ENCODE measurements at places on chromosomes 3 and 15.

DNA sequence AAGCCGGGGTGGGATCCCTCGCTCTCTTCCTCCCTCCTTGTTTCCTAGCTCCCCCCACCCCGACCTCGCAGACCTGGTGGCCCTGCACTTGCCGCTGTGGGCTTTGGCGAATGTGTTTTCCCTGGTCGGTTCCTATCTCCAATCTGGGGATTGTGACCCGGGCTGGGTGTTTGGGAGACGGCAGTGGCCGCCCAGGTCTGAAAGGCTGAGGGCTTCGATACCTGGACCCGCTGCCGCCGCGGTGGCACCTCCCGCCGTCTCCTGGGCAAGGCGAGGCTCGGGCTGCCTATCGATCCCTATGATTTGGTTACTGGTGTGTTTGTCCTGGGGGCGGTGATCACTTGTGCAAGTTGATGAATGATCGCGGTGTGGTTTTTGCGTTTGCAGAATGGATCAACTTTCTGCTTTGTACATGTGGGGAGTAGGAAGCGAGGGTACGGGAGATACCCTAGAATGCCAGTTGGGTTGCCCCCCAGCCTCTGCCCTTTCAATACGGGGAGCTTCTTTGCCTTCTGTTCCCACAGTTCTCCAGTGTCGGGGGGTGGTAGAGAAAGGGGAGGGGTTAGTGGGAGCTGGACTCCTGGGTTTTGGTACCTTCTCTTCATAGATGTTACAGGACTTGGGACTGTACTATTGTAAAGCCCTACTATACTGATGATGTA, 3.0 kb downstream of the BBX start:
- DNase-seq: peak; percentile 3

- DNase-seq: peak; percentile 45
These were observed 455.9 kb upstream of the NR2F2 start for GRCh38 chr15:95874637-95875036.

GRCh38 chr3:162799910-162800309, 1303.3 kb downstream of the OTOL1 start:
- DNase-seq: peak; percentile 6

- no peak for DNase-seq
These were observed 203.8 kb downstream of the EPHB1 start for GRCh38 chr3:134998855-134999254.

GRCh38 chr3:116899253-116899652, 189.7 kb downstream of the TUSC7 start:
- no peak for DNase-seq

- DNase-seq: peak; percentile 10
These were observed at the start of gene SCN5A for GRCh38 chr3:38649500-38650247. SCN5A (minus strand) TSS chr3:38649687; CDS start chr3:38633307, 16,380 bp downstream.

DNA sequence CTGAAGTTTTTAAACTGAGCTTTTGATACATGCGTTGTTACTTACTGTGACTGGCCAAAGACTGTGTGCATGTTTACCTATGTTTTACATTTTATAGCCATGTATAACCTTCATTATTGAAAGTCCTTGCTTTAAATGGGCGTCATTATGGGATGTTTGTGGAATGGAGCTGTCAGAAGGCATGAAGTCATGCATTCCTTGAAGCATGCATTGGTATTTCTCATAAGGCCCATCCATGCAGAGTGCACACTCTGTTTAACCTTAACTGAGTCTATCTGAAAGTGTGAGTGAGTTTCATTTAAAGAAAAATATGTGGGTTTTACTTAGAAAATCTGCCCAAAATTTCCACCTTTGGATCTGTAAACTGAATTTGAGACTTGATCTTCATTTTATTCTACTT, 51.1 kb downstream of the PSMD6 start:
- DNase-seq: peak; percentile 79

DNA sequence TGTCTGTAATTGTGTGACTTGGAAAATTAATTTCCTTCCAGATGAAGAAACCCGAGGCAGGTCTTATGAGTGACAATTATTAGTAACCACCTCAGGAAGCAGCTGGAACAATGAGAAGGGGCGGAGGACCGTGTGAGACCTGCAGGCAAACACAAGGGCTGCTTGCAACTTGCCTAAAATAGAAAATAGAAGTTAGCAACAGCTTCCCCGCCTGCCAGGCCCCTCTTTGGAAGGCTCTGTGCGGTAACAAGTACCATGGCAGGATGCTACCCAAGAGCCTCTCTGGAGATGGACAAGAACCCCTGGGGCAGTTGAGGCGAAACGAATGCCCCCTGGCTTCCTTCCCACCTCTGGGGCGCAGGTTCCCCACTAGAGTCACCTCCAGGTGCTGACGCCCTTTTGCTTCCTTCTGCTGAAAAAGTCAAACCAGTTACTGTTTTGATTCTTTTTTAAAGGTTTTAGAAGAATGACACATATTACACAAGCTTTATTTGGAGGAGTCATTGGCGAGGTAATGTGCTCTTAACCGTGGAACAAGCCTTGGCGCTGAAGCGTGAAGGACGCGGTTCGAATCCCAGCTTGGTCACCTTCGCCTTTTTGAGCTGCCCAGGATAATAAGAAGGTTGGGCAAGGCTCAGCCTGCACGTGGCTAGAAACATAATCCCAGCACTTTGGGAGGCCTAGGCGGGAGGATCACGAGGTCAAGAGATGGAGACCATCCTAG, 47.0 kb upstream of the SYNM start:
- no peak for DNase-seq

GRCh38 chr3:187954516-187954872, 199.5 kb upstream of the LPP start:
- no peak for DNase-seq

DNA sequence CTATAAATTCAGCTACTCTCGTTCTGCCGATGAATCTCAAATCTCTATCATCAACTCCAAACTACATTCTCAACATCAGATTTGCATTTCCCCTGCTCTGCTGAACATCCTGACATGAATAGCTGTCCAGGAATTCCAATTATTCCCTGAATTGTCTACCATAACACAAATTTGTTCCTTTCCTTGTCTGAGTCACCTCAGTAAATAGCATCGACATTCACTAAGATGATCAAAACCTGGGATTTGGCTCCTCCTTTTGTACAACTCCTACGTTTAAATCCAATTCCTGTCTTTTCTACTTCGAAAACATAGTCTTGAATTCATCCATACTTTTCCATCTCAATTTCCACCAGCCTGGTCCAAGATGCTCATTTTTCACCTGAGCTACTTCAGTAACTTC, 107.0 kb downstream of the GREM1 start:
- peak; percentile 55 for DNase-seq

DNA sequence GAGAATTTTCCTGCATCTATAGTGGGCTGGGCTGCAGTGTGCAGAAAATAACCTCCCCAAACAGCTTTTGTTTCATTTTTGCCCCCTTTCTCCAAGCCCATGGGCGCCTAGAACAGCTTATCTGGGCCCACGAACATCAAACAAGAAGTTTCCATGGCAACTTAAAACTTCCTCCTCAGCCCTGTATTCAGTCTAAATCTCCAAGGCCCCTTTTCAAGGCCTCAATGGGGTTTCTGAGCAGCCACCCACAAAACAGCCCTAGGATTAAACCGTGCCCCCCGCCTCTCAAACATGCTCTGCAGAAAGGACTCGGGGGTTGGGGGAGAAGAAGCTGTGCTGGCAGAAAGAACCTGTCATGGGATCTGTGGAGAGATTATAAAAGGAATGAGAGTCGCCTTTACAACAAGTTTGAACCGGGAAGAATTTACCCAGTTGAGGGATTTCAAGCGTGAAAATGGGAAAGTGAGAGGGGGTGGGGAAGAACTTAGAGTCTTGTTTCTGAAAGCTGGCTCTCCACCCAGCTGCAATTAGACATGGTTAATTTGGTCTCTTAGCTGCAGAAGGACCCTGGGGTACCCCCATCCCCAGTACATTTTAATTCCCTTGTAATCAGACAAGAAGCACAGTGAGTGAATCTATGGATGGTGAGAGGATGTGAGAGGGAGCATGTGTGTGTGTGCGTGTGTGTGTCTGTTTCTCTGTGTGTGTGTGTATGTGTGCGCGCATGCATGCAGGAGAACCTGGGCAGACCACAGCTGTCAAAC, 4.3 kb upstream of the FAM107A start:
- DNase-seq: no peak

DNA sequence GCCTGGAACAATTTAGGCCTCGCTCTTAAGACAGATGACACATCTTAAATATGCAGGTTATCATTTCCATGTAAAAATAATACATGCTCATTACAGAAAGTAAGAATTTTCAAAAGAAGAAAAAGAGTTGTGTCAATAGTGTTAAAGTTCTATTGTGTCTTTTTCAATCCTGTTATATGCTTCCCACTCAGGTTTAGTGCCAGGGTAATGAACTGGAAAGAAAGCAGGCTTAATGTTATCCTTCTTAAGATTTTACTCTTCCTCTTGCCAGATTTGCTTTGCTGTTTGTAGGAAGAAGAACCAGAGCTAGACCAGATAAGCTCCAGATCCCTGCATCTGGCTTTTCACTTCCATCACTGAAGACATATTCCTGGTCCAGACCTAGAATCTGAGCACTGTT, 128.6 kb downstream of the TPRG1 start:
- no peak for DNase-seq

DNA sequence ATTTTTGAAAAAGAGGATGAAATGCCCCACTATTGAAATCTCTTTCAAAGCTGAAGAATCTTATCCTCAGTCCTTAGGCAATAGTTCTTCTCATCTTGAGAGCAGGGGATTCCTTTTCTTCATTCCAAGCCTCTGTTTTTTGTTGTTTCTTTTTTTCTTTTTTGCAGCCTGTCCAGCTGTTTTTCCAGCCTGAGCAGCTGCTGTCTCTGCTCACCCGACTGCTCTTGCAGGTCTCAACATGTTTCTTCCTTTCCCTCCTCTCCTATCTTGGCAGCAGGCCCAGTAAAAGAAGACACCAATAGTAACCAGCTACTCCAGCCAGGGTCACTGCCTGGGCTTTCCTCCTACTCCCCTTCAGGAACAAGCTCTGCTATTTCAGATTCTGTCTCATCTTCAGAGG, 23.8 kb downstream of the MEX3B start:
- DNase-seq: peak; percentile 54

DNA sequence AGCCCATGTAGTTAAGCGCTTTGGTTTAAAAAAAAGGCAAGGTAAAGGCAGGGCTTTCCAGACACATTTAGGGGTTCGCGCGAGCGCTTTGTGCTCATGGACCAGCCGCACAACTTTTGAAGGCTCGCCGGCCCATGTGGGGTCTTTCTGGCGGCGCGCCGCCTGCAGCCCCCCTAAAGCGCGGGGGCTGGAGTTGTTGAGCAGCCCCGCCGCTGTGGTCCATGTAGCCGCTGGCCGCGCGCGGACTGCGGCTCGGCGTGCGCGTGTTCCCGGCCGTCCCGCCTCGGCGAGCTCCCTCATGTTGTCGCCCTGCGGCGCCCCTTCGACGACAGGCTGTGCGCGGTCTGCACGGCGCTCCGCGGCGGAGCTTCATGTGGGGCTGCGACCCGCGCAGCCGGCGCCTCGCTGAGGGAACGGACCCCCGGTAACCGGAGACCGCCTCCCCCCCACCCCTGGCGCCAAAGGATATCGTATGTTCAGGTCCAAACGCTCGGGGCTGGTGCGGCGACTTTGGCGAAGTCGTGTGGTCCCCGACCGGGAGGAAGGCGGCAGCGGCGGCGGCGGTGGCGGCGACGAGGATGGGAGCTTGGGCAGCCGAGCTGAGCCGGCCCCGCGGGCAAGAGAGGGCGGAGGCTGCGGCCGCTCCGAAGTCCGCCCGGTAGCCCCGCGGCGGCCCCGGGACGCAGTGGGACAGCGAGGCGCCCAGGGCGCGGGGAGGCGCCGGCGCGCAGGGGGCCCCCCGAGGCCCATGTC, 927 bp downstream of the SMAD6 start:
- DNase-seq: no peak

GRCh38 chr3:59606638-59607266, 556.9 kb upstream of the CFAP20DC start:
- DNase-seq: no peak

GRCh38 chr3:130490241-130490640, 26.7 kb upstream of the COL6A6 start:
- DNase-seq: no peak

GRCh38 chr3:195732940-195733339, 12.2 kb downstream of the MUC20 start:
- DNase-seq: no peak

DNA sequence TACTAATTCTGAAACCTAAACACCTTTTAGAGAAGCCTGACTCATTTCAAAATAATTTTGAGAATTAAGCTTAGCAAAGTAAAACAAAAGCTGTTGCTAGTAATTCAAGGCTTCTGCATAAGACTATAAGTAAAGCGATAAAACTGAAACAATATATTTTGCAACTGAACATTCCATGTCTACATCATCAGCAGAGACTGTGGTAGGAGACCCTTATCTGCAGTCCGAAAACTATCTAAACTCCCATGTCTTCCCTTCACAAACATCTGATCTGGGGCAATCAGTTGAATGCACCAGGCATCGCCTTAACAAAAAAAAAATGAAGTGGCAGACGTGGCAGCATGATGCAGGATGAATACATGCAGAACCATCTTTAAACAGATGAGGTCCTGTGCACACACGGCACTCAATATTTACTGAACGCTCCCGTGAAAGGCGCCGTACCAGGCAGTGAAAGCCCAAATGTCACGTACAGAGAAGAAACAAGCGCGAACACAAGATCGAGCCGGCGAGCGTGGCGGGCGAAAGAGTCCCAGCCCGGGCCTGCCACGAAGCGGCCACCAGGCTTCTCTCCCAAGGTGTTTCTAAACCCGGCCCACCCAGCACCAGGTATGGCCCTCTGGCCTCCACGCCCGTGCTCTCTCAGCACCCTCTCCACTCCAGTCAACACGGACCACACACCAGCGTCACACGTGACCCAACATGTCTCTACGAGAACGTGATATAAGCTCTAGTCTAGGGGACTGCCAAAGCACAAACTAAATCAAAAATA, 63.0 kb downstream of the CHSY1 start:
- DNase-seq: peak; percentile 98

- DNase-seq: peak; percentile 89
These were observed 144.0 kb downstream of the GREM1 start for GRCh38 chr15:32861761-32862160.

DNA sequence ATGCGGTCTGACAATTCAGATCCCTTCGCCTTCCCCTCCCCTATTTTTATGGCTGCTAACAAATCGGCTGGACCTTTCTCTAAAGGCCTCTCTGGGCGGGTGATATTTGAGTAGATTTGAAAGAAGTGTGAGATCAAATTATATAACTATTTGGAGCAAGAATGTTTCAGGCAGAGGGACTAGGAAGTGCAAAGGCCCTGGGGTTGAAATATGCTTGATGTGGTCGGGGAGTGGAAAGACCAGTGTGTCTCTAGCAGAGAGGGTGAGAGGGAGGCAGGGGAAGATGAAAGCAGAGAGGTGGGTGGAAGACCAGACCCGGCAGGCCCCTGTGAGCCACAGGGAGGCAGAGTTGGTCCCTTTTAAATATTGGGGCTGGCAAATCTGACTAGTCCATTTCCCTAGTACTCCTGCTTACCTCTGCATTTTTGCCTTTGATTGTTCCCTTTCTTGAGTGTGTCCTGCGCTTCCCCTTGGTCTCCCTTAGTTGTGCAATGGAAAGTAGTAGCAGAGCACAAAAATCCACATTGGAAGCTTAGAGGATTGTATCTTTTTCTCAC, 32.3 kb downstream of the SLCO3A1 start:
- no peak for DNase-seq

DNA sequence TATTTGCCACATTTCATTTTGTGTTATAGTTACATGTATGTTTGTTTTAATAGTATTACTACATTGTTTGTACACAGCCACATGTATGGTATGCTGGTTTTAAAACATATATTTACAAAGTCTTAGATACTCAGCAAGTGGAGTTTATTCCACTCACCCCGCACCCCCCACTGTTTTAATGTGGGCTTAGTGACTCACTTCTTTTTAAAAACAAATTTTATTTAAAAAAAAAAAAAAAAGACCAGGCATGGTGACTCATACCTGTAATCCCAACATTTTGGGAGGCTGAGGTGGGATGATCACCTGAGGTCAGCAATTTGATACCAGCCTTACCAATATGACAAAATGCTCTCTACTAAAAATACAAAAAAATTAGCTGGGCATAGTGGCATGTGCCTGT, 26.9 kb upstream of the TJP1 start:
- no peak for DNase-seq
